NCI-H187 (cell line): ENCODE measurements at places on chromosomes 7 and 10.

DNA sequence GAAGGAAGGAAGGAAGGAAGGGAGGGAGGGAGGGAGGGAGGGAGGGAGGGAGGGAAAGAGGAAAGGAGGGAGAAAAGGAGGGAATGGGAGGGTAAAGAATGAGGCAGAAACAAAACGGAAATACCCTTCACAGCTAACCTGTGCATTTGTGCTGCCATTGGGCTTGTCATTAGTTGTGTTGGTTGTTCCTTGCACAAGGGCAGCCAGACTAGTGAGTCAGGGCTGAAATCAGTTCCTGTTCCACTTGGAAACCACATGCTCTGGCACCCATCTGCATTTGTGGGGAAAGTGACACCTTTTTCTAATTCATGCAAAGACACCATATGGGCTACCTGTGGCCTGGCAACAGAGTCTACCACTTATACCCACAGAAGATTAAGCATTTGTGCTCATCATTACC is 1004.0 kb upstream of the C7orf33 start:
- no peak for DNase-seq

- no peak for DNase-seq
Observed at GRCh38 chr7:27991006-27991528, 189.5 kb downstream of the JAZF1 start.

GRCh38 chr10:43968076-43968475 is 319.4 kb upstream of the ZNF32 start:
- no peak for DNase-seq

DNA sequence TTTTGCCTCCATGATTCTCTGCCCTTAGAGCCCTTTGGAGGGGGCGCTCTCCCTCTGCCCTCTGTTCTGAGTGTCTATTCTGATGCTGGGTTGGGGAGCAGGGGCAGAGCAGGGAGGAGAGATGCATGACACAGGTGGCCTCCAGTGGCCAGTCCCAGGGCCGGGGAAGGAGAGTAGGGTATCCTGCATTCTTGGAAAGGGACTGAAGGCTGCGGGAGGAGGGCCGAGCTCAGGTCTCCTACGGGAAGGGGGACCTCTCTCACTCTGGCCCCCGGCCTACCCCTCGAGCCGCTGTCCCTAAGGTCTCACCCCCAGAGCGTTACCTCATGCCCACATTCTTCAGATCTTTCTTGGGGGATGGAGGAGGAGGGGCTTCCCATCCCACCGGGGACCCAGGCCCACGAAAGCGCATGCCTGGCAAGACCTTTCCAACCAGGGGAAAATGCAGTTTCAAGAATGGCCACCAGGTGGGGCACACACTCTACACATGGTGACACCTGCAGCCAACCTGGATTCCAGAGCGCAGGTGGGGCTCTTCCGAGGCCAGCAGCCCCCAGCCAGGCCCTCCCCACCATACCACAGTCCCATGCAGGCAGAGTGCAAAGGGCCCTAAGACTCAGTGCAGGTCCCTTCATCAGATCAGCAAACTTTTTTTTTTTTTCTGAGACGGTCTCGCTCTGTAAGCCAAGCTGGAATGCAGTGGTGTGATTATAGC is 86.4 kb downstream of the MYL10 start:
- peak; percentile 23 for DNase-seq

DNA sequence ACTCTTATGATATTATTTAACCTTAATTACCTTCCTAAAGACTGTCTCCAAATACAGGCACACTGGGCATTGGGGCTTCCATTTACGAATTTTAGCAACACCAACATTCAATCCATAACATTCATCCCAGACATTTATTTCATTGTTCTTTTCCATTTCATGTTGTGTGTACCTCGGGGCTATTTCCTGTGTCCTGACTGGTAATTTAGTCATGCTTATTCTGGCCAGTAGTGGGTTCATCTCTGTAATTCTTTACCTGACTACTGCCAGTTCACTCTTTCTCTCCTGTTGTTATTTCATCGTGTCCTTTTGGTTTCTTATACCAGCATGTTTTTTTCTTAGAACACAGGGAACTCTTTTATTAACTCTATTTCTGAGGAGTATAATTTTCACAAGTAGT is 225.7 kb downstream of the PLXDC2 start:
- no peak for DNase-seq

DNA sequence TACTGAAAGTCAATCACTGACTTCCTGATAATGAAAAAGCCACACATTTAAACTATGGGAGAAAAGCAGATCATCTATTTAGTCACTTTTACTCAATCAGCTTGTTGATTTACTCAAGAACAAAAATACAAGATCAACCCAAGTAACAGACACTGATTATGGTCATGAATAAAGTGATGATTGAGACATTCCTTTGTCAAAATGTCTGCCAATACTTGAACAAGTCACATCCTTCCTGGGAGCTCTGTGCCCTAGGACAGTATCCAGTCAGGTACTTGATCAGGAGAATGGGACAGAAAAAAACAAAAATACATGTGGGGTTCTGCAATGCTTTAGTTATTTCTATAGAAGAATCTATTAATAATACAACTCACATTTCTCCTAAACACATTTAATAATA is 150.0 kb upstream of the NEBL start:
- no peak for DNase-seq
